HS-5 (cell line): ENCODE measurements at places on chromosomes 4 and X.

- no peak for DNase-seq
These were observed 152.3 kb downstream of the LRBA start for GRCh38 chr4:150862829-150863228.

- no peak for DNase-seq
These were observed 250.1 kb upstream of the NOCT start for GRCh38 chr4:138765442-138765841.

DNA sequence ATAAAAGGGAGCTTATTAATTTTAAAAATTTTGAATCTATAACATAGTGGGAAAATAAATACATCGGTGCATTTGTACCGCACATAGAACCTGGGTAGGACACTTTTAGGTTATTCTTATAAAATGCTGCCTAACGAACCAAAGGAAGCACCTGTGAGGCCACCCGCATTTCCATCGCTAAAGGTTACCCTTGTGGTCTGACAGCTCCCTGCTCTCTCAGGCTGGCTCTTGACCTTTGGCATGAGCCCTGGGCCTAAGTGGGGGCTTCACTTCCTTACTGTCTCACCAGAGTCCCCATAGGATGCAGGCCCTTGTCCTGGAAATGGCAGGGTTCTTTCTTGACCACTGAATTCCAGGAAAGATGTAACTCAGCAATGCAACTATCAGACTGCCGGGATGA, 46.0 kb downstream of the HADH start:
- DNase-seq: no peak

DNA sequence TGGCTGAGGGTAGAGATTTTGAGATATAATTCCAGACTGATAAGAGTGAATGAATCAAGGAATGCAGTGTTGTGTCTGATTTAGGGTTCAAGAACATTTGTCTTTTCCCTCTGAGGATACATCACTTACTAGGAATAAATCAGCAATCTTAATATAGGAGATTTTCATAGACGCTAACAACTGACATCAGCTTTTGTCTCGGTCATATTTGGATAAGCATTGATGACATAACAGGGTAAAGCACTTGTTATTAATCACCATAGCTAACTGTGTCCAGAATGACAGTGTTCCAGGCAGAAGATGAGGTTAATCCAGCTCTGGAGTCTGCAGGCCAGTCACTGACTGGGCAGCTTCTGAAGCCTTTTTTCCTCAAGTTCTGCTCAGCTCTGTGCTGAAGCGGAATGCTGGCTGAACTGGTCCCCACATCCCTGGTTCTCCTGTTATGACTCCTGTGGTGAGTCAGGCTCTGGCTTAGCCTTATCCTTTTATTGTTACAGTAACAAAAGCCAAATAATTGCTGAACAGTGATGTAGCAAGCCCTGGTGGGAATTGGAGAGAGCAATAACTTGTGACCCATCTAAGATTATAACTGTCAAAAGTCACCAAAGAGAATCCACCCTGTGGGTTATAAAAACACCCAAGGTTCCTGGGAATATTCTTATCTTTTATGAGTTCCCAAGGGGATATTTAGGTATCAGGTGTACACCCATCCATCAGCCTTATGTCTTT, 41.8 kb downstream of the FNIP2 start:
- DNase-seq: peak; percentile 81

GRCh38 chrX:133399411-133399810, 15.9 kb downstream of the GPC4 start:
- no peak for DNase-seq

- no peak for DNase-seq
These were observed 59.8 kb upstream of the RPL34 start for GRCh38 chr4:108560616-108561015.

- DNase-seq: no peak
These were observed 21.2 kb upstream of the DHRSX start for GRCh38 chrX:2521927-2522386.

DNA sequence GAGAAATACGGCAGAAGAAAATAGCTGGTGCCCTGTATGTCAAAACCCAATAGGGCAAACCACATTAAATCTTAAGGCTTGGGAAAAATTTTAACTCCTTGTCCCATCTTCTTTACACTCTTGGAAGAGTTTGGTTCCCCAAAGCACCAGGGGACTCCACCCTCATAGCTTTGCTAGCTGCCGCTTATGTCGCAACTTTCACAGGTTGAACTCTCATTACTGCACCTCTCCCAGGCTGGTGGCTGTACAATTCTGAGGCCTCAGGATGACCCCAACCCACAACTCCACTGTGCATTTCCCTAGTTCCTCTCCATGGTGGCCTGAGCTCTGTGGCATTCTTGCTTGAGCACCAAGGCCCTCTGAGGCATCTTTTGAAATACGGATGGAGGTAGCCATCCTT, 1478.8 kb downstream of the FAM133A start:
- DNase-seq: no peak

DNA sequence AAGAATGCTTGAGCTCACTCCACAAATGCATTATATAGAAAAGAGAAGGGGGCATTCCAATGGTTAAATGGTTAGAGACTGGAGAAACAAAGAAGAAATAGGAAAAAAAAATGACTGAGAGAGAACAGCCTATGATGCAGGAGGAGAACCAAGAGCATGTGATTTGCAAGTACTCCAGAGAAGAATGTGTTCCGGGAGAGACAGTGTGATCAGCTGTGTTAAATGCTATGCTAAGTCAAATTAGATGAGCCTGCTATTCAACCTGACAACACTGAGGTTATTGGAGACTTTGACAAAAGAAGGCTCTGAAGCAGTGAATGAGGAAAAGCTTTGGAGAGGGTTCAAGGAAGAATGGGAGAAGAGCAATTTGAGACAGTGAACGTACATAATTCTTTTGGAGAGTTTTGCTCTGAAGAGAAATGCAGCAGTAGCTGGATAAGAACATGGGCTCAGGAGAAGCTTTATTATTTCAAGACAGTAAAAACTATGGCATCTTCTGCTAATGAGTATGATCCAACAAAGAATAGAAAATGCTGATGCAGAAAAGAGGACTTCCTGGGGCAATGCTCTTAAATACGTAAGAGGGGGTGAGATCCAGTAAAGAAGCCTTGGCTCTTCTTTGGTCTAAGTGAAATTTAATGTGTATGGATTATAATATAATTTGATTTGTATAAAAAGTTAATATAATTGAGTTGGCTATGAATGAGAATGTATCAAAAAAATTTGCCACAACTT, 66.3 kb downstream of the PPP3CA start:
- DNase-seq: no peak

GRCh38 chr4:86848732-86849619, at the start of gene SLC10A6:
TSS of gene SLC10A6 (minus strand) at chr4:86849384. CDS start at chr4:86849115, 269 bp downstream.
- DNase-seq: no peak

GRCh38 chrX:122046226-122046625, 998.8 kb downstream of the GLUD2 start:
- DNase-seq: no peak

DNA sequence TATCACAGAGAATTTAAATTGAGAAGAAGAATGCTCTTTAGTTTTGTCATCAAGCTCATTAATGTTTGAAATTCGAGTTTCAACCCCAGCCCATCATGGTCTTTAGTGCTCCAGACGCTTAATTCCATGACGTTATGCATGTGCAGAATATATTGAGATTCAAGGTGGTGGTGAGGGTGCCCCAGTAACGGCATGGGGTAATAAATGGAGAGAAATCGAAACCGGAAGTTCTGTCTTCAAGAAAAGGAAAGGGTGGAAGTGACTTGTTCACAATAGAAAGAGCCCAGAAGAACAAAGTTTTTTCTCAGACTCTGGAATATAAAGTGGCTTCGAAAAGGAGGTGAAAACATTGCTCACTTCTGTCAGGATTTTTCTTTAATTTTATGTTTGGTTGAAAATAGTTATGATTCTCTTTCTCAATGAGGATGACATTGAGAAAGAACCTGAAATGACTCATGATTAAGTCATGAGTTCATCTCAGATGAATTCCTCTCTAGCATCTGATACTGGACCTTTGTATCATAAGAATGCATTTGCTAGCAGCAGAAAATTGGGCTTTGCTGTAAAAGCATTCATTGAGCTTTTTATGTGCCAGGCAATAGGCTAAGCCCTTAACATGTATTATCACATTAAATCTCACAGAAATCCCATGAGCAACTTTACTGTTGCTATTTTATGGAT, 779 bp upstream of the DDX60L start:
- peak; percentile 87 for DNase-seq

GRCh38 chrX:71543316-71543715, 10.4 kb downstream of the OGT start:
- peak; percentile 68 for DNase-seq

GRCh38 chr4:187474238-187474637, 521.3 kb upstream of the ZFP42 start:
- DNase-seq: no peak

GRCh38 chrX:40468033-40468846, 112.5 kb upstream of the ATP6AP2 start:
- no peak for DNase-seq

- DNase-seq: no peak
These were observed 47.1 kb upstream of the NPY2R start for GRCh38 chr4:155161357-155161756.

GRCh38 chr4:154732669-154733068, 11.1 kb upstream of the LRAT start:
- DNase-seq: no peak

DNA sequence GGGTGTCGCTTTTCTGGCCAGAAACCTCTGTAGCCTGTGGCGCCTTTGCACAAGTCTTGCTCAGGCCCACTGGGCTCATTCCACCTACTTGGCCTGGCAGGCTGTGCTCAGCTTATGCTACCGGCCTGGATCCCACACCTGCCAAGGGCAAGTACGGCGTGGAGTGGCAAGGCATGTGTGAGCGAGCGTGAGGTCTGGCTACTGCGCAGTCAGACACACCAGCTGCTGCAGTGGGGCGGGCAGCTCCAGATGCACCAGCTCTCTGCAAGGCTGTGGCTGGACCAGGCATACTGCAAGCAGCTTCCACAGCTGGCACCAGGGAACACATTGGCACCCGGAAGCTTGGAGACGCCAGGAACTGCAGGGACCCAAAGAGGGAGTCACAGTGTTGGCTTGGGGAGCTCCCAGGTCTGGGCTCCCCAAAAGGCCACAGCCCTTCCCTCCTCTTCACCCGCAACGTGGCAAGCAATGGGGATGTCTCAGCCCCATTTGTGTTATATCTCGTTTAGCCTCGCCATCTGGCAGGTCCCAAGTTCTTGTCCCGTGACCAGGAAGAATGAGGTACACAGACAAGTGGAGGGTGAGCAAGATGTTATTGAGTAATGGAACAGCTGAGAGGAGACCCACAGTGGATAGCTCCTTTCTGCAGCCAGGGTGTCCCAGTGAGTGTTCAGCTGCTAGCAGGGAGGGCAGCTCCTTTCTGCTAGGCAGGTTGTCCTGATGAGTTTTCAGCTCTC, 3.8 kb upstream of the FBXW7 start:
- DNase-seq: no peak

- no peak for DNase-seq
These were observed 111.9 kb upstream of the TMEM164 start for GRCh38 chrX:109890910-109891502.

DNA sequence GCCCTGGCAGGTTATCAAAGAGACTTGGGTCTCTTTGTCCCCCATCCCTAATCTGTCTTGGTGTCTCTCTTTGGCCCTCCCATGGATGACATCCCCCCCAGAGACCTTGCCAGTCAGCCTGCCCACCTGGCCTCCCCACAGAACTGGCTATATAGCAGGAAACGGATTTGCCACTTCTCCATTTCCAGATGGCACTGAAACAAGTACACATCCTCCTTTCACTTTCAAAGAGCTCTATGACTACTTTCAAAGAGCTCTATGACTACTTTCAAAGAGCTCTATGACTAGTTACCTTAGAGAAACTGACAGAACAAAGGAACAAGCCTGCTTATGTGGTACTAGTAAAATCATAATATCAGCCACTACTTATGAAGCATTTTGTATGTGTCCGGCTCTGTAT, 175.3 kb downstream of the MAML3 start:
- no peak for DNase-seq

DNA sequence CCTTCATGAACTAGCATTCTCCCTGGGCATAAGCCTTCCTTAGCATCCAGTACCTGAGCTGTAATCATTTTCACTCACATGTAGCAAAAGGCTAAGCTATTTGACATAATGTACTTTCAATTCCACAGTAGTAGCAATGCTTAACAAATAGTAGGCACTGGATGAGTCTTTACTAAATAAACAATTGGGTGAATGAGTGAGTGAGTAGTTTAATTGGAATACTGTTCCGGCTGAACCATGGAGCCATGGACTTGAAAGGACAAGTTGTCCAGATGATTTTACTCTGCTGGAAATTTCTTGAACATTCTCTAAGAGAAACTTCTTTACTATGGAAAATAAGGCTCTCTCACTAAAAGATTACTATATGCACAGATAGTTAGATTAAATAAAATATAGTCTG, 159.3 kb downstream of the FAM47B start:
- no peak for DNase-seq

DNA sequence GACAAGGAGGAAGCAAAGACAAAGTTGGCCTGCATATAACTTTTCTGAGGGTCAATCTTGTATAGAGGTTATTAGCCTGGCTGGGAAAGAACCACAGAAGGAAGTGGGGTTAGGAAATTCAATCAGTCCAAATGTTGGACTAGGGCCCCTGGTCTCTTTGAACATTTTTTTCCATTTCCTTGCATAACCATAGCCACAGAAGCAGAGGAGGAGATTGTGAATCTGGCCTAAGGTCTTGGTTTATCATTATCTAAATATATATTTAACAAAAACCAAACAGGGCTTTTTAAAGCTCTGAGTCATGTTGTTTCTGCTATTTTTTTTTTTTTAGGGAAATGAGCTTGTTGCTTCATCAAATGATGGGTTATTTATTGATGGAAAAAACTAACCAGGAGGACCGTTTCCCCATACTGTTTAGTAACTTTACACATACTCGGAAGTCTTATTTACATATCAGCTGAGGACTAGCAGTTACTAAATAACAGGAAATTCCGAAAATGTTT, 97.7 kb upstream of the ACSL4 start:
- DNase-seq: no peak

- DNase-seq: no peak
These were observed 4.0 kb downstream of the PPM1K start for GRCh38 chr4:88280228-88280795.

DNA sequence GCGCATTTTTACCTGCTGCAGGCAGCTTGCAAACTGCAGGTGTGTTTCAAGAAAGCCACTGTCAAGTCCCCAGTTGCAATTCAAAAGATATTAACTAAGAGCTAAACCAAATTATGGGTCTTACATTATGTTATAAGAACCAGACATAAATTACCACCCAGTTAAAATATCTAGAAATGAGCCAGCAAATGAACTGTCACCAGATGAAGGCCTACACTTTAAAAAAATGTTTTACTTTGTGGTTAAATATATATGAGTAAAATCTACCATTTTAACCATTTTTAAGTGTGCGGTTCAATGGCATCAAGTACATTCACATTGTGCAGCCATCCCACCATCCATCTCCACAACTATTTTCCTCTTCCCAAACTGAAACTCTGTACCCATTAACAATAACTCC, 32.0 kb upstream of the TMEM131L start:
- no peak for DNase-seq
